ENCODE measurements at places on chromosomes 5 and 9.

GRCh38 chr5:143207563-143208364 lies 195.7 kb downstream of the NR3C1 start:
- no peaks in the 10 kb centered on the region for H3K4me1 ChIP-seq
- no peaks in the 10 kb centered on the region for H3K27me3 ChIP-seq
- H3K4me3 ChIP-seq: no peak overlapping the region
- no peak overlapping the region for H3K27ac ChIP-seq
- no peaks in the 10 kb centered on the region for H3K36me3 ChIP-seq
- no peak for DNase-seq

DNA sequence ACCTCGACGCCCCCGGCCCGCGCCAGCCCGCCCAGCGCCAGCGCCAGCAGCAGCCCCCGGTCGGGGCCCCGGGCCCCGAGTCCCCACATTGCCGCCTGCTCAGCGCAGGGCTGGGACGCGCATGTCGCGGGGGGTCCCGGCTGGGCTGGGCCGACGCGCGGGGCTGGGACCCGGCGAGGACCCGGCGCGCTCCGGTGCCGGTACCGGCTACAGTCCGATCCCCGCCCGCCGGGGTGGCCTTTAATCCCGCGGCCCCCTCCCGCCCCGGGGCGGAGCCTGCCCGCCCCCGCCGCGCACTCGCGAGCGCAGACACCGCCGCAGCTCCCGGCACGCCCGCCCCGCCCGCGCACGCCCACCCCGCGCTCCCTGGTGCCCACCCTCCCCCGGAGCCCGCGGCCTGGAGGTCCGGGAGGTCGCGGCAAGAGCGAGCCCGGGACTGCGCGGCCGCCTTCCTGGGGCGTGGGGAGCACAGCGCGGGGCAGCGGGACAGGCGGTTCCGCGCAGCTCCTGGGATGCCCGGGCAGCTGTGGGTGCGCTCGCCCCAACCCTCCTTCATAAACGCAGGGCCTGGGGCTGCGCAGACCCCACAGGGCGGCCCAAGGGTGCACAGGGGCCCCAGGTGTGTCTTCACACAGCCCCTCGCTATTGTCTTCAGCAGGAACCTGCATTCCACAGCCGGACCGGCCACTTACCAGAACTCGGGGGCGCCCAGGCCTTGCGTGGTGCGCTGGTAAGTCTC lies at the start of gene SLC9A3:
TSS of gene SLC9A3 (minus strand) at position 216 of the 739 bp plus-strand sequence.
- peaks cover 30% of the 10 kb centered on the region for H3K4me1 ChIP-seq
- no peak within 1 kb of the TSS for H3K27ac ChIP-seq
- H3K36me3 ChIP-seq: no peaks in the 10 kb centered on the region
- no peak within 1 kb of the TSS for H3K4me3 ChIP-seq
- no peak for DNase-seq

- H3K27ac ChIP-seq: no peak overlapping the region
- no peak overlapping the region for H3K4me3 ChIP-seq
- H3K36me3 ChIP-seq: peaks cover 9% of the 10 kb centered on the region
- no peaks in the 10 kb centered on the region for H3K4me1 ChIP-seq
Measured at GRCh38 chr9:123757547-123757946, 172.4 kb downstream of the DENND1A start.

DNA sequence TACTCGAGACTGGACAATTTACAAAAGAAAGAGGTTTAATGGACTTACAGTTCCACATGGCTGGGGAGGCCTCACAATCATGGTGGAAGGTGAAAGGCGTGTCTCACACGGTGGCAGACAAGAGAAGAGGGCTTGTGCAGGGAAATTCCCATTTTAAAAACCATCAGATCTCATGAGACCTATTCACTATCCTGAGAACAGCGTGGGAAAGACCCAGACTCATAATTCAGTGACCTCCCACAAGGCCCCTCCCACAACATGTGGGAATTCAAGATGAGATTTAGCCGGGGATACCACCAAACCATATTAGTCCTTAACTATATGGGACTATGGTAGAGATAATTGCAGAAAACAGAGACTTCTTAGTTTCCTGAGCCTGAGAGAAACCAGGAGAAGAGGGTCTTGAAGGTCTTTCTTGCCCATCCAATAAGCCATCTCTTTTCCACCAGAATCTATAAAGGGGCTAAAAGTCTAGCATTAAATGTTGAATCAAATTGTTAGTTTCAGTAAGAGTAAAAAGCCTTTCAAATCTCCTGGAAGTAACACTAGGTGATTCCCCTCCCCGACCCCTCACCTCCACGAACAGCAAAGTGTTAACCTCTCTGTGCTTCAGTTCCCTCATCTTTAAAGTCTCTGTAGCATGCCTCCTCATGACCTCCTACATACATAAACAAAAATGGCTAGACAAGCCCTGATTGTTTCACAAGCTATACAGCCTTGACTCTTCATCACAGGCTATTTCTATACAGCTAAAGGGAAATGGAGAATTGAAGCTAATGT lies 259.1 kb downstream of the TMEM167A start:
- no peak for DNase-seq
- no peaks in the 10 kb centered on the region for H3K27me3 ChIP-seq
- H3K27ac ChIP-seq: no peak overlapping the region
- no peak overlapping the region for H3K4me3 ChIP-seq
- H3K36me3 ChIP-seq: no peaks in the 10 kb centered on the region
- no peaks in the 10 kb centered on the region for H3K4me1 ChIP-seq

GRCh38 chr9:30534896-30535295 lies 1849.5 kb upstream of the ACO1 start:
- no peak overlapping the region for H3K4me3 ChIP-seq
- no peak overlapping the region for H3K27ac ChIP-seq
- H3K36me3 ChIP-seq: no peaks in the 10 kb centered on the region
- no peak for DNase-seq
- no peaks in the 10 kb centered on the region for H3K27me3 ChIP-seq

Data from CD4-positive, alpha-beta T cell (primary cell).